Activated CD8-positive, alpha-beta memory T cell treated with anti-CD3 and anti-CD28 coated beads, Interleukin-2, amount 10 ng/mL, durations not matched to agents 7 days and 5 days (primary cell): ENCODE measurements at places on chromosomes 4 and X. TPM values are rescaled to one million over a fixed set of nuclear protein-coding genes. Genes with fewer than 3 reads are reported as not detected.

DNA sequence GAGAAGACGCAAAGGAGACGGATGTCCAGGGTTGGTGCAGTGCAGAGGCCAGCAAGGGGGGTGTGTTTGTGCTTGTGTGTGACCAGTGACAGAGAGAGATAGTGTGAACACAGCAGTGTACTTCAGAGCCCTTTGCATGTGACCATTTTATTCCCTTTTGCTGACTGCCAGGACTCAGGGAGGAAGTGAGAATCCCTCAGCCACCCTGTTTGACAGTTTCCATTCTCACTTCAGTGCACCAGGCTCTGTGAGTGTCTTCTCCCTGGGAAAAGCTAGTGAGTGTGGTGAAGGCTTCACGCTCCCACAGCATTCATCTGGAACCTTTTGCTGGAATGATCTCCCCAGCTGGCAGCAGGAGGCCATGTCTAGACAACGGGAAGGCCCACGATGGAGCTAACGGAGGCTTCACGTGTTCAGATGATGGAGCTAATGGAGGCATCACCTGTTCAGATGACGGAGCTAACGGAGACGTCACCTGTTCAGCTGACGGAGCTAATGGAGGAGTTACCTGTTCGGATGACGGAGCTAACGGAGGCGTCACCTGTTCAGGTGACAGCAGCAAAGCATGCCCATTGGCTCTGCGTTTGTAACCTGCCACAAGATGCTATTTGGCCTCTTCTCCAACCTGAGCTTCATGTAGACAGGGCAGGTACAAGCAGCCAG lies 195.4 kb downstream of the AFAP1 start:
- H3K27me3 ChIP-seq: no peaks in the 10 kb centered on the region
- no peaks in the 10 kb centered on the region for H3K36me3 ChIP-seq
- H3K4me3 ChIP-seq: no peak overlapping the region
- no peak overlapping the region for H3K27ac ChIP-seq

Gene GYPE
- 1.8 TPM for total RNA-seq

- no peak for DNase-seq
- H3K36me3 ChIP-seq: no peaks in the 10 kb centered on the region
- peaks cover 7% of the 10 kb centered on the region for H3K4me1 ChIP-seq
- no peak overlapping the region for H3K4me3 ChIP-seq
Observed at GRCh38 chrX:2784026-2784425, 32.2 kb downstream of the XG start.

Gene MTMR8
- 4.5 TPM for total RNA-seq

DNA sequence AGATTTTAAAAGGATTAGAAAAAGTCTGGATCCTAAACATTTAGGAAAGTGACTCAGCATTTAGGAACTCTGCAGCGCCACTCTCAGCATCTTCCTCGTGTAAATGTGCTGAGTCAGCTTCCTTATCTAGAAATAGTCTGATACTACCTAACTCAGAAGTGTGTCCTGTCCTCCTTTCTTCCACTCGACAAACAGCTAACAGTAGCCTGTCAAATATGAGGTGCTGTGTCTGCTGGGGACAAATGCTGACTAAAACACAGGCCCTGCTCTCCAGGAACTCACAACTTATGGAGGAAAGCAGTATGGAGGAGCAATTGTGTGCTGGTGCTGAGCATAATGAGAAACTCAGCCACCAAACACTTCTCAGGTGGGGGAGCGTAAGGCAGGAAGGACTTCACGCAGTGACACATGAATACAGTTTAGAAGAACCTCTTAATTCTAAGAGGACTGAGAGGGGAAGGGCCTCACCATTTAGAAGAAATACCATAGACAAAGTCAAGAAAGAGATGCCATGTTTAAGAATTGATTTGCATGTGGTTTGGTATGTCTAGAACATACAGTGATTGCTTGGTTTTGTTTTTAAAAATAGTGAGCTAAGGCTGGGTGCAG lies 125.3 kb downstream of the SOWAHB start:
- no peak overlapping the region for H3K4me3 ChIP-seq
- H3K27me3 ChIP-seq: peaks cover 14% of the 10 kb centered on the region
- H3K4me1 ChIP-seq: peaks cover 4% of the 10 kb centered on the region
- DNase-seq: no peak
- no peaks in the 10 kb centered on the region for H3K36me3 ChIP-seq

GRCh38 chr4:84573385-84574068 lies 9.4 kb upstream of the CDS1 start:
- no peaks in the 10 kb centered on the region for H3K36me3 ChIP-seq
- H3K4me3 ChIP-seq: no peak overlapping the region
- DNase-seq: no peak
- peaks cover 12% of the 10 kb centered on the region for H3K27me3 ChIP-seq

Gene FGFR3
- total RNA-seq: 0.21 TPM

GRCh38 chrX:8413279-8413678 lies 51.4 kb upstream of the VCX3B start:
- no peaks in the 10 kb centered on the region for H3K36me3 ChIP-seq
- no peaks in the 10 kb centered on the region for H3K27me3 ChIP-seq
- H3K27ac ChIP-seq: no peak overlapping the region
- no peak overlapping the region for H3K4me3 ChIP-seq

GRCh38 chr4:69518538-69519198 lies 23.0 kb upstream of the UGT2B4 start:
- no peak overlapping the region for H3K4me3 ChIP-seq
- DNase-seq: no peak
- no peaks in the 10 kb centered on the region for H3K4me1 ChIP-seq
- H3K36me3 ChIP-seq: no peaks in the 10 kb centered on the region
- H3K27ac ChIP-seq: no peak overlapping the region

Gene BEX1
- not detected for total RNA-seq

Gene GUCY1A1
- not detected for total RNA-seq

Gene MEPE
- total RNA-seq: not detected

- peaks cover 36% of the 10 kb centered on the region for H3K36me3 ChIP-seq
- H3K27me3 ChIP-seq: no peaks in the 10 kb centered on the region
- no peak overlapping the region for H3K4me3 ChIP-seq
- H3K27ac ChIP-seq: no peak overlapping the region
Observed at GRCh38 chr4:146488495-146489174, 33.1 kb downstream of the SLC10A7 start.

Gene HGFAC
- total RNA-seq: not detected

Gene FGFBP2
- total RNA-seq: 2.0 TPM

DNA sequence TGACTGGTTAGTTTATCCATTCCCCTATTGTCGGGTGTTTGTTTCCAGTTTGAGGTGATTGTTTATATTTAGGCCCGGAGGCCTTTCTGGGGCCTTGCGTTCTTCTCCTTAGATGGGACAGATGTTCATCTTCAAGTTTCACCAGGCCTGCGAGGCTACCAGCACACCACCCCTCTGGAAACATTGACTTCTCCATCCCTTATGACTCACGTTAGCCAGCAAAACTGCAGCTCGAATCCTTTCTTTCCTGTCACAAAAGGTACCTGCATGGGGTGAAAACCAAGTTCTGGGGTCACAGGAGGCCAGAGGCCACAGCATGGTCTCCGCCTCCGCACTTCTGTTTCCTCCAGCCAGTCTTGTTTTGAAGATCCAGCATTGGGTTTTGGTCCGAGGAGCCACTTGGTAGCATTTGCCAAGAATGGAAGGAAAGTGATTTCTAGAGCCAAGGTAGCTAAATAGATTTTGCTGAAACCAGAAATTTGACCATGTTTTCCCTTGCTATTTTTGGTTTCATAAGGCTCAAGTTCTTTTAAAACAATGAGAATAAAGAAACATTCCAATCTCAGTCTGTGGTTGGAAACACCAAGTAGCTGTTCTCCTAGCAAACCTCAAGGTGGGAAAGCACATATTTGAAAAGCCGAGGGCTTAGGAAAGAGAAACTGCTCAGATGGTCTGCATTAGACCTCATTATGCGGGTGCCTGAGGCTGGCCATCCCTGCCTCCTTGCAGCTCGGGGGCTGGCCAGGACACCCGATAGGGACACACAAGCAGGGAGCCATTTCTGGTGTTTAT lies 5.6 kb downstream of the NYX start:
- H3K27ac ChIP-seq: no peak overlapping the region
- H3K4me1 ChIP-seq: peaks cover 18% of the 10 kb centered on the region
- H3K4me3 ChIP-seq: no peak overlapping the region
- H3K36me3 ChIP-seq: no peaks in the 10 kb centered on the region
- no peaks in the 10 kb centered on the region for H3K27me3 ChIP-seq
- no peak for DNase-seq

DNA sequence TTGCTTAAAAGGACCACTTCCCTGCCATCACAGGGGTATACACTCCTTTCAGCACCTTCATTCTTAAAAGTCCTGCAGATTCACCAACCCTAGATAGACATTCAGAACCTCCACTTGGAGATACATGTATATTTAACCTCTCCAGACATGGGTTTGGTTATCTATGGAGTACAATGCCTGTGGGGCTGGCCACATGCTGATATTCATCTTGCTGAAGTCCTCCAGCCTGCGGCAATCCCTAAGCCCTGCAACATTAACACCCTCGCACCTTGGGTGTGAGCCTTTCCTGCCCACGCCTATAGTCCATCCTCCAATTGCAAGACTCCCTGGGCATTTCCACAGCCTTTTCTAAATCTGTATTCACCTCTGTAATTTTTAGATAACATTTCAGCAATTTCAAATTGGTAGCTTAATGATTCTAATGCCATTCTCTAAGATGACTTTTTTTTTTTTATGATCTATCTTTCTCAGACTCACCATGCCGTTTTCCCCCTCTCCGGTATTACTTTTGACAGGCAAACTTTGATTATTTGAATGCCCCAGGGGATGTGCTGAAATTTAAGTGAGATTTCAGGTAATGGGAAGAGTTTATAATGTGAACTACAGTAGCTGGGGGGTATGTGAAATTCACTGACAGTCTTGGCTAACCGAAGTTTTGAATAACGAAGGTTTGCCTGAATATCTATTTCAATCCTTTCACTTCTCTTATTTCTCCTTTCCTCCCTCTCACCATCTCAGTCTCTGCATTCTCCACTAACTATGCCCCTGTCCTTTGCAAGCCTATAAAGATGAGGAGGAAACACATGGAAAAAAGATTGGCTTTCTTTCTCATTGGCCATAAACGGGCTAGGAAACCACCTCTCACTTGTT lies 24.1 kb downstream of the CCDC149 start:
- no peaks in the 10 kb centered on the region for H3K4me1 ChIP-seq
- no peaks in the 10 kb centered on the region for H3K36me3 ChIP-seq
- H3K27me3 ChIP-seq: no peaks in the 10 kb centered on the region
- no peak overlapping the region for H3K27ac ChIP-seq
- no peak overlapping the region for H3K4me3 ChIP-seq
